D341Med (cell line): ENCODE measurements at places on chromosomes 6 and 20.

DNA sequence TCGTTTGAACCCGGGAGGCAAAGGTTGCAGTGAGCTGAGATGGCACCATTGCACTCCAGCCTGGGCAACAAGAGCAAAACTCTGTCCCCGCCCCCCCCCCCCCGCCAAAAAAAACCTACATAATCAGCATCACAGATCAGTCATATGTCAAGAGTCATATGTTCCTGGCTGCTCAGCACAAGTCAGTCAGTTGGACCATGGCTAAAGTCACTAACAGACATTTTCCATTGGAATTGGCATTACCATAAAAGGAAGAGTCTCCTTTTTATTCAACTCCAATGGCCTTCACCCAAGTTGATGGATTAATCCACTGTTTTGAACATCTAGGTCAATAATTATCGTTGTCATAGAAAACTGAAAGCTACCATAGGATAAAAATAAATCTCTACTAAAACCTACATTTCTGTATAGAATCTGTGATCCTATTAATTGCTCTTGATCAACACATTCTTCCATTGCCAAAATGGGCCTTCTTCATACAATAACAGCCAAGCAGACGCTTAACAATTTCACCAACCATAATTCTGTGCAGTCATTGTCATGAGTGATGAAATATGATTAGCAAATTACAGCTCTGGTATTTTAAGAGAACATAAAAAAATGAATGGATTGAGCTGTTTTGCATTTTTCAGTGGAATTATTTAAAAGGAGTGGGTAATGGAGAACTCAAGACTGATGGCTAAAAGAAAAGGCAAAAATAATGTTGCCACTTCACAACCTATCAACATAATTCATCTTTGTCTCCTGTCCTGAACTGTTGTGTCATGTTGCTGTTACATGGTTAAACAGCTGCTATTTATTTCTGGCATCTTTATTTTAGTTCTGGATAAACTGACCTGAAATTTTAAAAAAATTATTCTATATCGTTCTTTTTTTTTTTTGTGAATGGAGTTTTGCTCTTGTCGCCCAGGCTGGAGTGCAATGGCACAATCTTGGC lies 555.5 kb upstream of the JARID2 start:
- no peak for DNase-seq

DNA sequence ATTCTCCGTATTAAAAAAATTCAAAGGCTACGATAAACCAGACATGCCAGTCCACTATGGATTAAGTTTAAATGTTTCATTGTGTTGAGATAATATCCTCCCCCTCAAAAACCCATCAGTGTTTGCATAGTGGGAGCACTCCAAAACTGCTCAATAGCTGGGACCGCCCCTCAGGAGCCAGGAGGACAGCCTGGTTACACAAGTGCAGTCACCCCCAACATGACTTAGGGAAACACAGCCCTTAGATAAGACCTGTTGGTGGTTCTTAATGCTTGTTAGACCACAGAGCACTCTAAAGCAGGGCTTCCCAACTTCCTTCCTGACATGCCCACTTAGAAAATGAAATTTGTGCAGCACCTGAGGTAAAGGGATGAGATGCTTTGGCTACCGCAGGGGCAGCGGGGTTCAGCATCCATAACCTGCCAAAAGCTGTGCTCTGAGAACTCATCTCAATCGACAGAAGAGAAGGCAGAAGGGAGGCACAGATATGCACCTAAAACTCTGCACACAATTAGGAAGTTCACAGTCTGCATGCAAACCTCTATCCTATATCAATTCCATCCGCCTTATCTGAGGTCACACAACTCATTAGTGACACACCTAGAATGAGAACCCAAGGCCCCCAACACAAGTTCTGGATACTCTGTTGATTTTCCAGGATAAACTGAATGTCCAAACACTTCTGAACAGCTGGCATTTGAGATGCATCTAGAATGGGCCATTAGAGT lies 74.3 kb downstream of the RALGAPA2 start:
- DNase-seq, result no peak

GRCh38 chr20:25287631-25288290 lies 39.9 kb downstream of the PYGB start:
- no peak for DNase-seq

DNA sequence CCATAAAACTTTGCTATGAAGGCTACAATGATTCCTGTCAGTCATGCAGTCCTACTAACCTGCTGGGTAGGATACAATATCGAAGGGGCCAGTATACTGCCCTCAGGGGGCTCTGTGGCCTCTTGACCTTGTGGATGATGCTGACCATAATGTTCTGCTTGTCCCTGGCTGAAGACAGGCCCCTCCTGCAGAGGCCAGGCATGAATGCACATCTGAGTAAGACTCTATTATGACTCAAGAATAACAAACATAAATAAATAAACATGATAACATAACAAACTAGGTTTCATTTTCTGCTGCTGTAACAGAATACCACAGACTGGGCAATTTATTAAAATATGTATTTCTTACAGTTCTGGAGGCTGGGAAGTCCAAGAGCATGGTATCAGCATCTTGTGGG lies 44.0 kb upstream of the POU5F1 start:
- DNase-seq, result no peak

DNA sequence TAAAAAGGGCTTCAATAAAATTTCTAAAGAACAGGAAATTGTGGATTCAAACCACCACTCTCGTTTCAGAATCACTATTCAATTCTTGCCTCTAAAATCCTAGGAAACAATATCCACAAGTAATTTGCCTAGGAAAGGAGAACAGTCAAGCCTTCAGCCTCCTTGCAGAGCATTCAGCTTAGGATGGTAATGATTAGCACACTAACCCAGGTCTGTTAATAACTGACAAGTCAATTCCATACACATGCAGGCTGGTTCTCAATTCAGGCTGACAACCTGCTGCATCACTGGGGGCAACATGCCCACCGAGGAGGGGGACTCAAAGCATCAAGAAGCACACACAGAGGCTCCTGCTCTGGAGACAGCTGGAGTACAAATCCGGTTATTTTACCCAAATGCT lies 57.6 kb downstream of the GMDS start:
- DNase-seq, result no peak

DNA sequence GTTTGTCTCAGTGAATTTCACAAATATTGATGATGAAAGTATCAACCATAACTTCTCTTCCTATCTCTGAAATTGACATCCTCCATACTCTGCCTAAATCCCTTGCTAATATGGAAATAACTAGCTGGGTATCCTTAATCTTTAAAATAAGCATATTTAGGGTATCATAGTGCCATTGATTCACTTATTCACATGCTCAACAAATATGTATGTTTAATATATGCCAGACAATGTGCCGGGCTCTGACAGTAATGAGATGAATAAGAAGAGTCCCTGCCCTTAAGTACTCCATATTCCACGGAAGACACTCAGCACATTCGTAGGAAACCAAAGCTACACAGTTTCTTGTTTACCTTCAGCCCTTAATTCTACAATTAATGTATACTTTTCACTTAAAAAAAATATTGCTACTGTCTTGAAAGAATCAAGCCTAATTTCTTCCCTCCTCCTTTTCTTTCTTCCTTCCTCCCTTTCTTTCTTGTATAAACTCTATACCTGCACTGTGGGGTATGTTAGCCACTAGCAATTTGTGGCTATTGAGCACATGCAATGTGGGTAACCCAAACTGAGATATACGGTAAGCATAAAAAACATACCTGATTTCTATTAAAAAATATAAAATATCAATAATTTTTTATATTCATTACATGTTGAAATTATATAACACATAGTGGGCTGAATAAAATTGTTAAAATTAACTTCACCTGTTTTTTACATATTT lies 42.8 kb upstream of the STXBP5 start:
- no peak for DNase-seq

DNA sequence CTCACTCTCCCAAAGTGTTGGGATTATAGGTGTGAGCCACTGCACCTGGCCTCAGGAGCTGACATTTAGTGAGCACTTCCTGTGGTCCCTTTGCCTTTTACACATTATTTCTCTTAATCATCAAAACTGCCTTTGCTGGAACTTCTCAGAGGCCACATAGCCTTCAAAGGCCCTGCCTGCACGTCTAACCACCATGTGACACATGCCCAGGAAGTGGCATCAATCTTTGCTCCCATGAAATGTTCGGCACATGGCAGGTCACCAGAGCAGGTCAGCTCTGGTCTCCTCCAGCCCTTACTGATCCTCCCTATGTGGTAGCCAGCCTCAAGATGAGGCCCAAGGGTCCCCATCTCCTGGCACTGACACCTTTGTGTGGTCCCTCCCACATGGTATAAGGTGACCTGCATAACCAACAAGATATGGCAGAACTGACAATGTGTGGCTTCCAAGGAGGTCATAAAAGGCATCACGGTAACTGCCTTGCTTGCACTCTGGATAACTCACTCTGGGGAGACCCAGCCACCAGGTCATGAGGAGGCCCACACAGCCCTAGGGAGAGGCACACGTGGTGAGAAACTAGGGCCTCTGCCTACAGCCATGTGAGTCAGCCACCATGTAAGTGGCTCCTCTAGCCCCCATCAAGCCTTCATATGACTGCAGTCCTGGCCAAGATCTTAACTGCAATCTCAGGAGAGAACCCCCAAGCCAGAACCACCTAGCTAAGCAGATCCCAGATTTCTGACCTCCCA lies 28.8 kb upstream of the HMGA1 start:
- no peak for DNase-seq

DNA sequence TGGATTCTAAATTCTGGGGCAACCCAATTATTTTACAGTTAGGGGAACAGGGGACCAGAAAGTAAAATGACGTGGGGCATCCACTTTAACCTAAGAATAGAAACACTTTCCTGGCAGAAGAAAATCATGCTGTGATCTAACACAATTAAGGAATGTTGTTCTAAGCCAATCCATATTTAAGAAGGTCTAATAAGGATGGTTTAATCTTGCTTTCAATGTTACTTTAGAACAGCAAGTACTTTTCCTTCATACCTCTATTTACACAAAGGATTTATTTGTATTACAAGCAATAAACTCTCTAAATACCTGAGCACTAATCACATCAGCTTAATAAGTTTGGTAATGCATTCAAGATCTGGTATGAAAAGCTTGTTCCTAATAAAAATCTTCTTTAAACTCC lies 32.4 kb downstream of the SLC2A12 start:
- DNase-seq, result no peak

DNA sequence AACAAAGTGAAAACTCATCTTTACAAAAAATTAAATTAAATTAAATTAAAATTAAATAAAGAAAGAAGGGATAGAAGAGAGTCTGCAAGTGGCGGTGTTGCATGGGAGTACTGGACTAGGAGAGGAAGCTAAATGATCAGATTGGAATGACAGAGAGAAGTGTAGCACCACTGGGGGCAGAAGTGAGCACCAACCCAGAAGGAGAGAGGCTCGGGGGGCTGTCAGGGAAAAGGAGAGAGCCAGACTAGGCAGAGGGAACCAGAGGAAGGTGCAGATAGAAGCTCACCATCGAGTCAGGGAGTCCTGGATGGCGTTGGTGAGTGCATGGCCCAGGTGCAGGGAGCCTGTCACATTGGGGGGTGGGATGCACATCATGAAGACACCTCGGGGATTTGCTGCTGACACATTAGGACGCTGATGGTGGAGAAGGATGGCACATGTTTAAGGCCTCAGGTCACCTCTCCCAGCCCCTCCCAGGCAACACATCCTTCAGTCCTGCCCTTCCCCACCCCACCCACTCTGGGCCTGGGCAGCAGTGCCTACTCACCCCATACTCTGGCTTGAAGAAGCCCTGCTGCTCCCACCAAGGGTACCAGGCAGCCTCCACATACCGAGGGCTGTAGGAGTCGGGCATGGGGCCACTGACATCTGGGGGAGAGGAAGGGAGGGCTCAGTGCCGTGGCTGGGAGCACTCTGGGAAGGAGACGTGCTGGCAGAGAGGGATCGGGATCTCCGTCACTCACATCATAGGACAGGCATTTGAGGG lies 4.0 kb downstream of the VARS1 start:
- DNase-seq, result peak; percentile 81
